ENCODE measurements at places on chromosomes 12 and 14.
A peak's percentile ranks its signal among the peaks of the same experiment; 100 is the strongest.

- DNase-seq: no peak
These were observed 4.5 kb upstream of the NFYB start for GRCh38 chr12:104142543-104142942.

DNA sequence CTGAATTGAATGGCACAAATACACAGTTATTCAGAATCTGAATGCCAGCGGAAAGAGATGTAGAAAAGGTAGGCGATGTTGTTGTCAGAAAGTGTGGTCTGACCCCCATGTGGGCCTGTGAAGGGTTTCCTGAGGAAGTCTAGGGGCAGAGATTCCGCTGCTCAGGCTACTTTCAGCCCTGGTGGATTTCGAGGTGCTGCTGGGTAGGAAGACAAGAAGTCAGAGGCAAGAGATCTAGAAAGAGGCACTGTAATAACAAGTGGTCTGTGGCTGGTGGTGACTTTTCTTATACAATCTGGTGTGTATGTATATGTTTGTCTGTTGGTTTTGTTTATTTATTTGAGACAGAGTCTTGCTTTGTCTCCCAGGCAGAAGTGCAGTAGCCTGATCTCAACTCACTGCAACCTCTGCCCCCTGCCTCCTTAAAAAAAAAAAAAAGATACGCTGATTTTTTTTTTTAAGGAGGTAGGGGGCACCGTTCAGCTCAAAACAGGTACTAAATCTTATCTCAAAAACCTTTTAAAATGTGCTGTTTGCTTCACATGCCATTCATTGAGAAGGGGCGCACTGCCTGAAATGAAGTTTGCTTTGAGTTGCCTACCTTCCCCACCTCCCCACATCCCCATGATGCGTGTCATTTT is 27.1 kb upstream of the MANSC4 start:
- DNase-seq: peak; percentile 2

GRCh38 chr14:58150243-58150805 is 1.7 kb downstream of the ARMH4 start:
- no peak for DNase-seq

- no peak for DNase-seq
These were observed 372.5 kb upstream of the DDHD1 start for GRCh38 chr14:53525608-53526007.

DNA sequence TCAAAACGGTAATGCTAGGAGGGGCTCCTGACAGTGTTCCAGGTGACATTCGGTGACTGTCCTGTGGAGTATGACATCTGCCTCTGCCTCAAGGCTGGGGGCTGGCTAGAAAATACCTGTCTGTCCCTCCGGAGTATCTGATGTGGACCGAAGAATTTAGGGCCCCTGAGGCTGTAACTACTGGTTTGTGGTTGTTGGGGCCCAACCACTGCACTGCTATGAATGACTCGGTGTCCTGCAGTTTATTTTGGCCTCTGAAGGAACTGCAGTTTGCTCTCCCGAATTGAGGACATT is 198.9 kb upstream of the CAND1 start:
- no peak for DNase-seq

DNA sequence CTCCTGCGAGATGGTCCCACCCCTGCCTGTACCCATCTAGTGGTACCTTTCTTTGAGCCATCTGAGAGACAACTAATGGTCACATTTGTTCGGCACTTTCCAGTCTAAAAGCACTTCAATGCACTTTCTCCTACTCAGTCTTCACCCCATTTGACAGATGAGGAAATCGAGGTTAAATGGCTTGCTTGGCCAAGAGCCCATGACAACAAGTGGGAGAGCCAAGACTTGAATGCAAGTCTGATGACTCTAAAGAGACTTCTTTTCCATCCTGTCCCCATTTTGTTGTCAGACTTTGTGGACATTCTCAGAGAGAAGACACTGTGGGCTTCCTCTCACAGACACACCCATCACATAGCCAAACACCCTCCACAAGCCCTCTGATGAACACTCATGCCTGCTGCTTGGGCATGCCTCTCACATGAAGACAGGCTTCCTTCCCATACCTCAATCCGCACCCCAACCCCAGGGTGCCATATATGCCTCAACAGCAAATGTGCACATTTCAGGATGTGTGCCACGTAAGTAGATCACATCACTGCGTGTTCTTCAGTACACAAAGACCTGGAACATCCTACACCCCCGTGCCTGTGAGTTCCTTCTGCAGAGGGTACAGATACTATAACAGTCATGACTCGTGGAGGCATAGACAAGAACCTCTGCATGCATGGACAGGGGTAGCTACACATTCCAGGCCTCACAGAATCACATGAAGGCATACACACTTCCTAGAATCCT is 805 bp downstream of the MYH7 start:
- no peak for DNase-seq

DNA sequence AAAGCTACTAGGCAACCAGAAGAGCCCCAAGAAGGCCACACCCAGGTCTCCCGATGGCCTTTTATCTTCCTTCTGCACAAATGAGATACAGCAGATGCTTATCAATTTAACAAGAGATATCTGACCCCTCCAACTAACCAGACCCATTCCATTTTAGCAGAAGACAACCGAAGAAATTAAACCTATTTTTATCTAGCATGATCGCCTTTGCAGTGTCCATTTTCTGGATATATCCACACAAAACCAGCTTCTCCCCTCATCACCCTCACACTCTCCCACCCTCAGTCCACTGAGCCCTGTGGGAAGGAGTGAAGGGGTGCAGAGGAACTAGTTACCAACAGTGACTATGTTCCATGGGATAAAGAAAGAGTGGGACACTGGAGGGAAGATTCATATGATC is 20.9 kb upstream of the DHRS4 start:
- DNase-seq: no peak

DNA sequence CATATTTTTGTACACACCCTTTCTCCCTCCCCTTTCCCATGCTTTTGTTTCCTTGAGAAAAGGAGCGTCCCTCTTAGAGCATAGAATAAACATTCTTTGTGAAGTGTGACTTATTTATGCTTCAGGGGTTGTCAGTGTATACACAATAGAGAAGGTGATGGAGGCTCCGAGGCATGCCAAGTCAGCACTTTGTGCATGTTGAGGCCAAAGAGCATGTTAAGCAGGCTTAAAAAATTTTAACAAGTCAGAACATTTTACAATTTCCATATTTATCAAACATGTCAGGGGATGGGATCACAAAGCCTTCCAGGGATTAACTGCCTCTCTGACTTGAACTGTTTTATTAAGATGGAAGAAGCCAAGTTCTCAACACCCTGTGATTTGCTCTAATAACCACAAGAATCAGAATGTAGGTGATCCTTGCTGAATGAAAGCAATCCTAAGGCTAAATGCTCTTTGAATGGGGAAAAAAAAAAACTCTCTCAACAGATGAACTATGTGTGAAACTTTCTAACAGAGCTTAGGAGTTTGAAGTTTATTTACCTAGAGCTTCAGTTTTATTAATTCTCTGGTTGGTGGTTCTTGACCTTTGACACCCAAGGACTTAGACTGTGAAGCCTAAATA is 223.1 kb downstream of the RAD51B start:
- peak; percentile 86 for DNase-seq

DNA sequence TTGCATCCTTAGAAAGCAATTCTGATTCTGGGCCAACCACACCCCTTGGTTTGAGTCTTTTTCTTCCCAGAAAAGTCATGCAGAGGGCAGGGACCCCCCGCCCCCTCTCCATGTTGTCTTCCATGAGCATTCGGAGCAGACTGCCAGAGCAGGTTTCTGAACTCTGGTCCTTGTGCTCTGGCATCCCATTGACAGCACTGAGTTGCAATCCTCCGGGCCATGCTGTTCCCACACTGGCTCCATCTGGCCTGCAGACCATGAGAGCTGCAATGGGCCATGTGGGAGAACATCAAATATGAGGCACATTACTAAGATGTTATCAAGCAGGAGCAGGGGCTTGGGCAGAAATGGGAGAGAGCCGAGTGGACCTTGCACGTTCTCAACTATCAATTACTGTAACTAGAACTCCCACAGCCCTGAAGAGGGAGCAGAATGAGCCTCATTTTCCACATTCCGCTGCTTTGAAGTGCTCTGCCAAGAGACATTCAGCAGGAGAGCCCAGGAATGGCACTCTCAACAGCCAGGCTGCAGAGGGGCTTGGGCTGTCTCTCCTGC is 157.4 kb downstream of the STXBP6 start:
- DNase-seq: peak; percentile 18

All from NCI-H69 (cell line).